ENCODE measurements at places on chromosomes 2 and 18.

DNA sequence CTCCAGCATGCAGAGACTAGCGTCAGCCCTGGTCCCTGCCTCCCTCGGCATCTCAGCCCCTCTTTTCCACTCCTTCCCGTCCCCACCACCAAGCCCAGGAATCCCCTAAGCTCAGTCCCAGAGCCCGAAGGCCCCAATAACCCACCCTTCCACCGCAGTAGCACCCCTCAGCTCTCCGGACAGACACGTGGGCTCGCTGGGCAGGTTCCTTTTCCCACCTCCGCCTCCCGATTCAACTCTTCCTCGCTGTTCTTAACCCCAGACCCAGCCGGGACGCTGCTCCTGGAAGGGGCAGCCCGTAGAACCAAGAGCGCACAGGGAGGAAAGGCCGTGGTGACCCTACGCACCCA, 1.4 kb downstream of the IHH start:
- no peak for DNase-seq

DNA sequence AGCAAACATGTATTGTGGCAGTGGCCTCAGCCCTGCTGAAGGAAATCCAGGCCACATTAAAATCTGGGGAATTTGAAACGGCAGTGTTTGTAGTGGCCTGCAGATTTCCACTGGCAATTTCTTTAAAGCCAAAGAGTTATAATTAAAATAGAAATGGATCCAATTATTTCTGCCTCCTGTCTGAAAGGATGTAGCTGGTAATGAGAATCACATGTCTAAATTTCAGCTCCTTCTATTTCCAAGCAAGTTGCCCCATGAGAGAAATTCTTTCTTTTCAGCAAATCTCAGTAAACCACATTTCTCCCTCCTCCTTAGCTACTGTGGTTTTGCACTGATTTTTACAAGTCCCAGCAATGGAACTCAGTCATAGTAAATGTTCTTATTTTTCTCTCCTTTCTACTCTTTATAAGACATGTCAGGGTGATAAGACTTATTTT, 55.4 kb upstream of the ZNF396 start:
- no peak for DNase-seq

GRCh38 chr2:42495611-42496010, 1.8 kb upstream of the KCNG3 start:
- DNase-seq, result no peak

- no peak for DNase-seq
Measured at GRCh38 chr2:181138816-181139215, 158.4 kb downstream of the UBE2E3 start.

DNA sequence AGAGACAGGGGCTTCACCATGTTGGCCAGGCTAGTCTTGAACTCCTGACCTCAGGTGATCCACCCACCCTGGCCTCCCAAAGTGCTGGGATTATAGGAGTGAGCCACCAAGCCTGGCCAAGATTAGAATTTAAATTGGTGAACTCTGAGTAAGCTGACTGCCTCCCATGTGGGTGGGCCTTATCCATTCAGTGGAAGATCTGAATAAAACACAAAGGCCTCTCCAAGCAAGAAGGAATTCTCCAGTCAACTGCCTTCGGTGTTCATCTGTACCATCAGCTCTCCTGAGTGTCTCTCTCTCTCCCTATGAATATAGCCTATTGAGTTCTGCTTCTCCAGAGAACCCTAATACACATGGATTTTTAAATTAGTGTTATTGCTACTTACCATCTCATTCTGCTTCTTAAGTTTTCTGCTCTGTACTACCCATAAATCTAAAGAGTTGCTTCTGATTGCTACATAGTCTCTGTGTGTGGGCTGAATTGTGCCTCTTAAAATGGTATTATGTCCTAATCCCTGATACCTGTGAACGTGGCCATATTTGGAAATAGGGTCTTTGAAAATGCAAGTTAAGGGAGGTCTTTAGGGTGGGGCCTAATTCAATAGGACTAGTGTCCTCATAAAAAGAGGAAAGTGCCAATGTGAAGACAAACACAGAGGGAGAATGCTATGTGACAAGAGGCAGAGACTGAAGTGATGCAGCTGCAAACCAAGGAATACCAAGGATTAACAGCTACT, 36.3 kb downstream of the FBXO11 start:
- DNase-seq, result no peak

- no peak for DNase-seq
Measured at GRCh38 chr2:144598906-144599305, 79.0 kb upstream of the ZEB2 start.

DNA sequence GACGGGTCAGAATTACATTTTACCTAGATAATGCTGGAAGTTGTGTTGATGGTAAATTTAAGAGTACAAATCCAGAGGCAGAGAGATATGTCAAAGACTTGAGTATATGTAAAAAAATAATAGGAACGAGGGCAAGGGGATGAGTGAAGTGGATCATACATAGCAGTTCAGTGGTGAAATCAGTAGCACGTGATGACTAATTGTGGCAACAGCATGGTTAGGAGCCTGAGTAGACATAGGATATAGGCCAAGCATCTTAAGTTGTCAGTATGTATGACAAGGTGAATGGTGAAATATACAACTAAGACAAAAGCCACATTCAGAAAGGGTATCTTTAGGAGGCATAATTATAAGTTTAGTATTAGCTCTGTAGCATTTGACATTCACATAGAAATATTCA, 826.5 kb upstream of the PIK3C3 start:
- no peak for DNase-seq

- no peak for DNase-seq
Measured at GRCh38 chr2:109373791-109374547, 239.8 kb downstream of the SEPTIN10 start.

DNA sequence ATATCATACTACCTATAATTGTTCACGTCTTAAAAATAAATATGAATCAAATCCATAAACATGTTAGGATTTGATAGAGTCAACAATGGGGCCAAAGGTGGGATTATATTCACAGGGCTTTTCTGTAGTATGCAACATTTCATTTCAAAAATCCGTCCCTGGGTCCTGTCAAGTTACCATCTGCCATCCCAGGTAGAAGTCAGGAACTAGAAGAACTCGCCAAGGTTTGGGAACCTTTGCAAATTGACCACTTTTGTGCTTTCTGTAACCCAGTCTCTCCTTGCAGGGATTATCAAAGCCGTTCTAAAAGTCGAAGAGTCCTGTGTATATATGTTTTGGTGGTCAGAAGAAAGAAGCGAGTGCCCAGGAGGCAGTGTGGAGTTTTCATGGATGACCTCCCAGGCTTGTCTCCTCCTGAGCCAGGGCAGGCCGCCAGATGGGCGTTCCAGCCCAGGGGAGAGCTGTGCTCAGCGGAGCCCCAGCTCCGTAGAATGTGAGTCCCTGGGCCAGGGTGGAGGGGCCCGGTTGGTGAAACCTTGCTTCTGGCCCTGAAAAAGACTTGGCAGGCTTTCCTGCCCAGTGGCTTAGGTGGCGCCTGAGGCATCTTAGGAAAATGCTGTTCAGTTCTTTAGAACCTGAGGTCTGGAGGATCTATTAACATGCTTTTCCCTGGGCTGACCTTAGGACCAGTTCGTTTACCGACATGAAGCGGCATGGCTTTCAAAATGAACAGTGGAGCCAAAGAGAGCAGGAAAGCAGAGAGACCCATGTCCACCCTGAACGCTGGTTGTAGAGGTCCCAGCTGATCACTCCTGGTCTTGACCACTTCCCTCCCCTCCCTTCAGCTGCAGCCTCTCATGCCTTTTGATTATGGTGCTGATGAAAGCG, 69.2 kb downstream of the LONRF2 start:
- no peak for DNase-seq

DNA sequence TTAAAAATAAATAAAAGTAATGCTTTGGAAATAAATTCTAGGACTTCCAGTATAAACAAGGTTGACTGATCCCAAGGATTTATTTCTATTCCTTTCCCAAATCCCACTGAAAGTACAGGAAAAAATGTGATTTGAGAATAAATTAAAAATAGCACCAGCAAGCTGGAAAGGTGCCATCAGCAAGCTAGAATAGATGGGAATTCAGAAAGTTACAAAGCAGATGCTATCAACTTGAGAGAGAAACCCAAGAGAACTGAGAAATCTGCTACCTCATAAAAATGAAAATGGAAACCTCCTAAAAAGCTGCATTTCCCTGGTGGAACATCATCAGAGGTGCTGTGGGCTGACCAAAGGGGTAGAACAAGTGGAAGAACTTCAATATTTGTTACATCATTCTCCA, 148.6 kb upstream of the KCNJ3 start:
- DNase-seq, result no peak

DNA sequence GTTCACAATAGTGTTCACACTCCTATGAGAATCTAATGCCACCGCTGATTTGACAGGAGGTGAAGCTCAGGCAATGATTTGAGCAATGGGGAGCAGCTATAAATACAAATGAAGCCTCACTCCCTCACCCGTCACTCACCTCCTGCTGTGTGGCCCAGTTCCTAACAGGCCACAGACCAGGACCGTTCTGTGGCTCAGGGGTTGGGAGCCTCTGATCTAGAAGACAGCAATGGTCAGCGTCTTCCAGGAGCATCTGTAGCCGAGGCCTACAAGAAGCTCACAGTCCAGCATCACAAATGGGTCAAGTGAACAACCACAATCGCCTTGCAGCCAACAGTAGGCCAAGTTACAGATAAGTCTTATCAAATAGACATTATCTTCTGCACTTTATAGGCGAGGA, 110.0 kb upstream of the SLC66A3 start:
- no peak for DNase-seq

DNA sequence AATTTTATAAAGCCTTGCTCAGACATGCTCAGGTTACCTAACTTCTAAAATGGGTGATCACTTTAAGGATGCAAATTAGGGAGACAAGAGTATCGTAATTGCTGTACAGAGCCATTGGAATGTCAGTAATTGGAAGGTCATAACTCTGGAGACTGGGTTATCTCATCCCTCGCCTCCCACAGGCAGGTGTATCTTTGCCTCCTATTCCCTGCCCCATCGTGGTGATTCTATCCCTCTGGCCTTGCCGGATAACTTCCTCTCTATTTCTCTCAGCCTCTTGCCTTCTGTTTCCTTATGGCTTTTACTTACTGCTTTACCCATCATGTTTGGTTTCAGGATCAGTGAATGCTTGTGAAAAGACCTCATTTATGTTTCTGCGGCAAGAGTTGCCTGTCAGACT, 2.5 kb downstream of the PDK1 start:
- DNase-seq, result no peak

DNA sequence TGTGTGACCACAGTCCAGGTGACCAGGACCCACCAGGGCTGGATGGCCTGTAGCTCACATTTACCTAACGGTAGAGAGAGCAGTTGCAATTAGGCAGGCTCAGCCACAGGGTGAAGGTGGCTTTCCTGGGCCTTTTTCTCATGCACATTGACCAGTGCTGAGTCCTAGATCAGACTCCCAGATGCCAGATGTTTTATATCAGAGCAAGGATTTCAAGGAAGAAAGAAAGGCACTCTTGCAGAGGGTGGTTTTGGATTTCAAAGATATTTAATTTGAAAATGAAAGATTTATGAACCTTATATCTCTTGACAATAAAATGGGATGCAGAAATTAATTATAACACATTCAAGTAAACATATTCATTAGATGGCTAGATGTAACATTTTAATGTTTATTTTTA, 694.2 kb upstream of the GYPC start:
- no peak for DNase-seq

DNA sequence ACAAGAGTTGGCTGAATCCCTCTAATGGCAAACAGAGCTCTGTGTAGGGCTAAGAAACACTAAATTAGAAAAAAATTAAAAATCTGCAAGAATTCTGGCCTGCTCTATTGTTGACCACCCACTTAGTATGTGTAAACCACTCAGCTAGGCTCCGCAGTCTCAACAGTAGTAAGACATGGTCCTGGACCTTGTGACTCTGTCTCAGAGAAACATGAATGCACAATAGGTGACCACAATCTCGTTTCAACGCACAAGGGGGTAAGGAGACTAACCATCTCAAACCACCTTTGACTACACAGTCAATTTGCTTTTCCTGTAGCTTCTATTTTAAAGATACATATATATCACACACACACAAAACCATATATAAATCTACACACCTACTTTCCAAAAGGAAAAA, 16.5 kb downstream of the SEPTIN10 start:
- DNase-seq, result no peak

DNA sequence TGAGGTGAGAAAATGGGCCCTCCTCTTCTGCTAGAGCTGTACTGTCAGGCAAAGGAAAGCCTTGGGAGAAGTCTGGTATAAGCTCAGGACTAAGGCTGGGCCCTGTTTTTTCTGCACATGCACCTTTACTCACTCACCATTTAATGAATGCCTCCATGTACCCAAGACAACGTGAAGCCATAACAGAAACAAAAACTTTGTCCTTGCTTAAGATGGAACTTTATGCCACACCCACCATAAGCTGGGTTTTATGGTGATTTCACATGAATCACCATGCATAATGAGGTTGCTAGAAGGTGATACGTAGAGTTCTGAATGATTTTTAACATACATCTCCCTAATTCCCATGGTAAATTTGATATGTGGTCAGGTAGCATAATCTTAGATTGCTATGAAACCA, 63.7 kb upstream of the CYP26B1 start:
- DNase-seq, result no peak

- no peak for DNase-seq
Measured at GRCh38 chr2:47389692-47390091, 13.3 kb upstream of the MSH2 start.

DNA sequence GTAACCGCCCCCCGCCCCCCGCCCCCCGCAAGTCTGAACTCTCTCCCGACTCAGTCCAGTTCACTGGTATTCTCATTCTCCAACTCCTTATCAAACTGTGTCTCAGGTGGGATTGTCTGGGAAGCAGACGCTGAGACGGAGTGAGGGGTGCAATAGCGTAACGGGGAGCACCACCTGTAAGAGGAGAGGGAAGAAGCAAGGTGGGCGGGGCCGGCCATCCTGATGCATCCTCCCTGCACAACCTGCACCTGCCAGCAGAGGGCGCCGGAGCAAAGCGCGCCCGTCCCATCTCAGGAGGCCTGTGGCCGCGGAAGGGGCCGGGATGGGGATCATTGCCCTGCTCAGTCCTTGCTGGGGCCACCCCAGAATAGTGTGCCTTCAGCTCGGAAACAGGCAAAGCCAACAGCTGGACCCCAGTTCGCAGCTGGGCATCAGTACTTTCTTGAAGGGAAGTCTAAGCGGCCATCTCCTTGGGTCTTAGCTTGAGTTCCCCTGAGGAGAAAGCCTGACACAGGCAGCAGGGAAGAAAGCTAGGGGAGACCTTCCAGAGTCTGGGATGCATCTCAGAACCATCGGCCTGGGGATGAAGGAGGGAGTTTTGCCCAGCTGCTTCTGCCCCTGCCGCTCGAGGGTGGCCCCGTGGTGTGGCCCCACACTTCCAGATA, 208.0 kb downstream of the TFCP2L1 start:
- peak; percentile 65 for DNase-seq

GRCh38 chr18:76420898-76421684, 74.0 kb downstream of the ZNF516 start:
- DNase-seq, result no peak

GRCh38 chr2:157825885-157826284, 50.2 kb downstream of the ACVR1 start:
- DNase-seq, result no peak

GRCh38 chr2:222709191-222709891, 37.9 kb downstream of the MOGAT1 start:
- peak; percentile 69 for DNase-seq

DNA sequence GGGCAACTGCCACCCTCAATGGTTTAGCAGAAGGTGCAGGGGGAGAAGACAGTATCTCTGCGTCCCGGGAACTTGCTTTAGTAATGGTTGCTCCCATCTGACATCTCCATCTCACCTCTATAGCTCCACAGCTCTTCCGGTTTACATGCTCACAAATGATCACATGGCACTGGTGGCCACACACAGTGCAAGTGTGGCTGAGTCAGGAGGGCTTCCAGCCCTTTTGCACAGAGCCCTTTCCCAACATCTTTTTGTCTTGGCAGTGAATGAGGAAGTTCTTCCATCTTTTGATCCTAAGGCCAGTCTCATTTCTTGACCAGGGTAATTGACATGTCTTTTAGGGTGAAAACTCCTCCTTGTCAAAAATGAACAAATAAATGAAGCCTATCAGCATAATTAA, 347.7 kb downstream of the LPIN1 start:
- no peak for DNase-seq
